ENCODE measurements at places on chromosomes 16 and 17. TPM values are rescaled to one million over a fixed set of nuclear protein-coding genes. Genes with fewer than 3 reads are reported as not detected.
A peak's percentile ranks its signal among the peaks of the same experiment; 100 is the strongest.

TP53 gene
- total RNA-seq = 23.9 TPM

ATP2A1 gene
- 0.33 TPM for total RNA-seq

ZP2 gene
- total RNA-seq = not detected

CES4A gene
- 11.1 TPM for total RNA-seq

E2F4 gene
- 86.9 TPM for total RNA-seq

TPSB2 gene
- 22.4 TPM for total RNA-seq

MMP15 gene
- total RNA-seq = 5.3 TPM

TPSG1 gene
- 1.8 TPM for total RNA-seq

DNA sequence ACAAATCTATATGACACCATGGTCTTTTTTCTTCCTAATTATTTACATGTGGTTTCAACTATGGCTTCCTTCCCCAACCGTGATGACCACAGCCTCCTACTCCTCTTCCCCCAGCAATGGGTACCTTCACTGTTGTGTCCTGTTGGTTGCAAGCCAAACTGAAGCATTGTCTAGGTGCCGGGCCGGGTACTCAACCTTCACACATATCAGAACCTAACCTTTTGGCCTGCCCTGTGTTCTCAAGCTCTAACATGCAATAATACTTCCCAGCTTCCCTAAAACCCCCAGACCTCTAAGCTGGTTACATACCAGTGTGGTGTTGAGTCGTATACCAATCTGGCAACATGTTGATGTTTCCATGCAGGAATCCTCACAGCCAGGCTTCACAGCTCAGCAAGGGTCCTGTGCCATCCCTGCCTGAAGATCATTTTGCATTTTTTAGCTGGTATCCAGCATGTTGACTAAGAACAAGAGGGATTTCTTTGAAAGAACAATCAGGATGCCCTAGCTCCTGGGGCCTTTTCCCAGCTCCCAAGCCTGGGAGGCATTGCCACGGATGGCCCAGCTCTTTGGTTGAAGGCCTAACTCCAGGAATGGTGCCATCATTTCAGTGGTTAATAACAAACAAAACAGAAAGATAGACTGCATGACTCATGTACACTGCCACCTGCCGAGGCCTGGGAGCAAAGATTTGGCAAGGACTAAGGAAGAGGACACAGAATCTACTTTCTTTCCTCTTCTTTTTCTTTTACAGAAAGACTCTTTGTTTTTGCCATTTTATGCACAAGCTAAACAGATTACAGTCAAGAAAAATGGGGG, 373.7 kb upstream of the SALL1 start:
- no peaks in the 10 kb centered on the region for H3K27me3 ChIP-seq
- no peaks in the 10 kb centered on the region for H3K36me3 ChIP-seq
- H3K4me3 ChIP-seq = no peak overlapping the region
- no peak for DNase-seq

- no peaks in the 10 kb centered on the region for H3K27me3 ChIP-seq
- no peak overlapping the region for H3K4me3 ChIP-seq
- peak overlapping the region; percentile 94 for H3K27ac ChIP-seq
- peak; percentile 27 for DNase-seq
- H3K36me3 ChIP-seq = no peaks in the 10 kb centered on the region
These were observed 9.5 kb upstream of the GALK1 start for GRCh38 chr17:75774471-75774990.

- no peak for DNase-seq
- H3K4me1 ChIP-seq = no peaks in the 10 kb centered on the region
- H3K36me3 ChIP-seq = no peaks in the 10 kb centered on the region
- no peak overlapping the region for H3K27ac ChIP-seq
- H3K27me3 ChIP-seq = no peaks in the 10 kb centered on the region
- no peak overlapping the region for H3K4me3 ChIP-seq
These were observed 12.3 kb downstream of the GPRC5B start for GRCh38 chr16:19872179-19872863.

DNA sequence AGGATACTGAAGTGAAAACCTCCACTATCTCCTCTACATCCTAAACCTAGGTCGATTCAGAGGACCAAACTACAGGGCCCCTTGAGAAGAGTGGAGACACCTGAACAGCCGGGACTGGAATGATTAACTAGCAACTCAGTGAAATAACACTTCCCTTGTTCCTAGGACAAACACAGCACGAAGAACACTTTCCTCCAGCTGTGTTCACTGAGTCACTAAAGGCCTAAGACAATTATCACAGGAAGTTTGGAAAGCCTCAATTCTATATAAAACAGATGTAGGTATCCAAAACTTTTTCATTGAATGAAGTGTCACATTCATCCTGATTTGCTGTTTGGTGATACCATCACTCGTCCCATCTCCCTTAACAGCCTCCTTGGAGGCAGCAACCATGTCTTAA, 15.5 kb upstream of the CUEDC1 start:
- H3K4me1 ChIP-seq = peaks cover 3% of the 10 kb centered on the region
- no peak overlapping the region for H3K4me3 ChIP-seq
- no peak for DNase-seq

DNA sequence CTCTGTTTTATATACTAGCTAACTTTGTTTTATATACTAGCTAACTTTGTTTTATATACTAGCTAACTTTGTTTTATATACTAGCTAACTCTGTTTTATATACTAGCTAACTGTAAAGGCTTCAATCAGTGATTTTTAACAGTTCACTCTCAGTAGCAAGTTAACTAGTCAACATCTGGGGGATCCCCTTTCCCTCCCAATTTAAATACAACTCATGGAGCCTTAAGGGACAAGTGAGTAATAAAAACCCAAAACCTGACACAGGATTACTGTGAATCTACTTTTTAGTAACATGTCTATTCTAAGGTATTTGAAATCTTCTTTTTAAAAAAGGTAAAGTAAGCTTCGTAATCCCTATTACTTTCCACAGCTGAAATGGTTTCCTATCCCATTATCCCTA, 32.2 kb downstream of the FAM222B start:
- H3K4me1 ChIP-seq = peaks cover 7% of the 10 kb centered on the region
- H3K27ac ChIP-seq = no peak overlapping the region
- no peak overlapping the region for H3K4me3 ChIP-seq
- DNase-seq = no peak

DNA sequence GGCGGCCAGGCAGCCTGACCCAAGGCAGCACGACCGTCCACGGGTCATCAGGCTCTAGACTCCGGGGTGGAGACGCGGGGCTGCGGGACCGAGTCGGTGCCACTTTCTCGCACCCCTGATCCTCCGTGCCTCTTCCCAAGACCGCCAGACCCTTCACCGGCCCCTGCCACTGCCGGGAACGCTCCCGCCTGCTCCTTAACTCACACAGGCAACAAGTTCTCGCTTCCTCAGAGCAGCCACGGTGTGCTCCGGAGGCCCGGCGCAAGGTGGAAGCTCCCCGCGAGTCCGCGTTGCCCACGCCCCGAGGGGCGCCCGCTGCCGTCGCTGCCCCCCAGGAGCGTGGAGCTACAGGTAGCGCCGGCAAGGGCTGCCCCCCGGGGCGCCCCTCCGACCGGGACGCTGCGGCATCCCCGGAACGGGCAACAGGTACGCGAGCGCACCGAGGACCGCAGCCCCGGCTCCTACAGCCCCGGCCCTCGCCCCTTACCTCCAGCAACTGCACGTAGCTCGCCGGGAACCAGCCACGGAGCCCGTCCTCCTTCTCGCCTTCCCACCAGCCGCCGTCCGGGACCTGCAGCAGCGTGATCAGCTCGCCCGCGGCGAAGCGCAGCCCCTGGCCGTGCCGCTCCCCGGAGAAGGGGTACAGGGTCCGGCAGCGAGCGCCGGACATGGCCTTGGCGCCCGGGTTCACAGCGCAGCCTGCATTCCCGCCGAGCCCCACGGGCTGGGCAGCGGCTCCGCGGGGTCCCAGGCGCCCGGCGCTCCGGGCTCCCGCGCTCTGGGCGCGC, 491 bp downstream of the GAS7 start:
- no peaks in the 10 kb centered on the region for H3K27me3 ChIP-seq
- H3K4me1 ChIP-seq = no peaks in the 10 kb centered on the region
- H3K27ac ChIP-seq = peak overlapping the region; percentile 77
- DNase-seq = no peak
- no peaks in the 10 kb centered on the region for H3K36me3 ChIP-seq

GRCh38 chr17:79294459-79295071, 219.9 kb downstream of the ENGASE start:
- H3K4me3 ChIP-seq = no peak overlapping the region
- no peaks in the 10 kb centered on the region for H3K27me3 ChIP-seq
- no peaks in the 10 kb centered on the region for H3K4me1 ChIP-seq
- DNase-seq = peak; percentile 19
- H3K27ac ChIP-seq = no peak overlapping the region

- no peak overlapping the region for H3K27ac ChIP-seq
- no peaks in the 10 kb centered on the region for H3K4me1 ChIP-seq
- H3K4me3 ChIP-seq = no peak overlapping the region
- no peaks in the 10 kb centered on the region for H3K36me3 ChIP-seq
- H3K27me3 ChIP-seq = no peaks in the 10 kb centered on the region
These were observed 16.0 kb downstream of the ABCA8 start for GRCh38 chr17:68939195-68939594.

GRCh38 chr17:83193336-83194185, 114.2 kb downstream of the METRNL start:
- no peaks in the 10 kb centered on the region for H3K27me3 ChIP-seq
- DNase-seq = peak; percentile 54
- no peaks in the 10 kb centered on the region for H3K36me3 ChIP-seq
- peaks cover 12% of the 10 kb centered on the region for H3K4me1 ChIP-seq
- peak overlapping the region; percentile 87 for H3K27ac ChIP-seq

DNA sequence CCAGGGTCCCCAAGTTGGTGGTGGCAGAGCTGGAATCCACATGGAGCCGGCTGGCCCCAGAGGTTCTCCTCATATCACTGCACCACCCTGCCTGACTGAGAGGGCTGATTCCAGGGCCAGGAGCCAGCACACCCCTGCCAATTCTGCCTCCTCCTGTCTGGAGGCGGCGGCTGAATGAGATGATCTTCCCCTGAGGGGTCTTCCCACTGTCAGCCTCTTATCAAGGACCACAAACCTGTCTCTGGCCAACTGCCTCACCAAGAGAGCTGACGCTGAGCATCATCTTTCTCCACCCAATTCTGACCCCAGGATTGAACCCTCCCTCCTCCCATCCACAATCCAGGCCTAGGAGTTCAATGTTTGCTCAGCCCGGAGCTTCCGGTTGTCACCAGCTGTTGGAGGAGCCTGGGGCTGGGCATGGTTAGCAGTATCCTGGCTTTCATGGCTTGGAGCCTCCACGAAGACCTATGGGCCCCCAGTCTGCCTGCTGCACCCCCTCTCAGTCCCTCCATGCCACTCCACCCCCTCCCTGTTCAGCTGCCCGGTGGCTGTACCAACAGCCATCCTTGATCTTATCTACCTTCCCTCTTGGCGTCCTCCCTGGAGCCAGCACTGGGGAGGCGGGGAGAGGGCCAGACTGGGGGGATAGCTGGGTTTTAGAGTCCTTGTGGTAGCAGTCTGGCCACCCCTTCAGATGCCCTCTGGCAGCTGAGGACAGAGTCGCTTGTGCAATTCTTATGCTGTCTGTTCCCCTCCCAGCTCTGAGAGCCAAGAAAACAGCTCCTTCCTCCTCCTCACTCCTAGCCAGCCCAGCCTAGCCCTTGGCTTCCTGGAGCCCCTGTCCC, 25.6 kb downstream of the ABCC3 start:
- H3K27ac ChIP-seq = peak overlapping the region; percentile 77
- H3K4me3 ChIP-seq = no peak overlapping the region
- peaks cover 20% of the 10 kb centered on the region for H3K4me1 ChIP-seq
- H3K27me3 ChIP-seq = no peaks in the 10 kb centered on the region
- DNase-seq = no peak
- no peaks in the 10 kb centered on the region for H3K36me3 ChIP-seq

DNA sequence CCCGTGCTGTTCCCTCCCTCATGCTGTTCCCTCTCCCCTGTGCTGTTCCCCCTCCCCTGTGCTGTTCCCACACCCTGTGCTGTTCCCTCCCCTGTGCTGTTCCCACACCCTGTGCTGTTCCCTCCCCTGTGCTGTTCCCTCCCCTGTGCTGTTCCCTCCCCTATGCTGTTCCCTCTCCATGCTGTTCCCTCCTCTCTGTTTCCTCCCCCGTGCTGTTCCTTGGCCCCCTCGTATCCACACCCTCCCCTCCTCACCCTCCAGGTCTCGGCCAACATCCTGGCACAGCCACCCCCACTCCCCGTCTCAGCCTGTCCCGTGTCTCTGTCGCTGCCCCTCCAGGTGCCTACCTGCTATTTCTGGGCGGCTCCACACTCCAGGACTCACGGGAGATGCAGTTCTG, 48.5 kb upstream of the ZC3H18 start:
- H3K27me3 ChIP-seq = no peaks in the 10 kb centered on the region
- no peak overlapping the region for H3K27ac ChIP-seq
- H3K36me3 ChIP-seq = no peaks in the 10 kb centered on the region
- no peak for DNase-seq
- H3K4me3 ChIP-seq = no peak overlapping the region

- no peak for DNase-seq
- no peak overlapping the region for H3K27ac ChIP-seq
- H3K27me3 ChIP-seq = no peaks in the 10 kb centered on the region
These were observed 17.9 kb upstream of the ZNF652 start for GRCh38 chr17:49379926-49380325.

- H3K4me3 ChIP-seq = no peak overlapping the region
- H3K4me1 ChIP-seq = no peaks in the 10 kb centered on the region
- H3K27ac ChIP-seq = no peak overlapping the region
- H3K27me3 ChIP-seq = no peaks in the 10 kb centered on the region
- no peaks in the 10 kb centered on the region for H3K36me3 ChIP-seq
- DNase-seq = no peak
These were observed 25.8 kb upstream of the C1QTNF8 start for GRCh38 chr16:1121601-1122397.

DNA sequence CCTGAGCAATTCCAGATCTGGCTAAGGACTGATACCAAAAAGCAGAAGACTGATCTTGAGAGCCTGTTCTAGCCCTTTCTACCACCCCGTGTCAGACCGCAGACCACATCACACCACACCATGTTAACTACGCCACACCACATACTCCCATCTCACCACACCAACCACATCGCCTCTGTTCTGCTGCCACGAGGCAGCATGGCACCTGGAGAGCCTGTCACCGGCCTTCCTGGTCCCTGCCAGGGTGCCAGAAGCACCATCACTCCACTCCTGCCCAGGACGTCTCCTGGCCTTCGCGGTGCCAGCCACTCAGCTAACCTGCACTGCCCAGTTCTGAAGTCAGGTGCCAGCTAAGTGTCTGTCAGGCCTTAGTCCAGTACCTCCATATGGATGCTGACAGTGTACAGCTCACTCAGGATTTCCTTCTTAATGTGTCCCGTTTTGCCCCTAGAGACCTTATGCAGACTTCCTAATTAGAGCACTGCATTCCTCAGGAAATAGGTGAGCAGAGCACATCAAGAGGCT, 37.2 kb upstream of the BCAR1 start:
- H3K4me1 ChIP-seq = no peaks in the 10 kb centered on the region
- no peaks in the 10 kb centered on the region for H3K36me3 ChIP-seq
- H3K4me3 ChIP-seq = no peak overlapping the region
- H3K27me3 ChIP-seq = no peaks in the 10 kb centered on the region

GRCh38 chr17:79630126-79630525, 19.3 kb upstream of the RBFOX3 start:
- no peak overlapping the region for H3K27ac ChIP-seq
- no peaks in the 10 kb centered on the region for H3K4me1 ChIP-seq
- H3K27me3 ChIP-seq = no peaks in the 10 kb centered on the region
- no peak overlapping the region for H3K4me3 ChIP-seq

GRCh38 chr17:37026531-37026869, 77.7 kb downstream of the AATF start:
- no peak for DNase-seq
- no peaks in the 10 kb centered on the region for H3K27me3 ChIP-seq
- H3K4me3 ChIP-seq = no peak overlapping the region
- no peaks in the 10 kb centered on the region for H3K4me1 ChIP-seq
- H3K27ac ChIP-seq = no peak overlapping the region

GRCh38 chr17:63406689-63407330, 39.3 kb downstream of the CYB561 start:
- no peak overlapping the region for H3K4me3 ChIP-seq
- no peaks in the 10 kb centered on the region for H3K4me1 ChIP-seq
- H3K36me3 ChIP-seq = no peaks in the 10 kb centered on the region
